ENCODE measurements at places on chromosomes 6 and 20.

GRCh38 chr6:36319436-36319762 lies 17.3 kb downstream of the BNIP5 start:
- DNase-seq: no peak

DNA sequence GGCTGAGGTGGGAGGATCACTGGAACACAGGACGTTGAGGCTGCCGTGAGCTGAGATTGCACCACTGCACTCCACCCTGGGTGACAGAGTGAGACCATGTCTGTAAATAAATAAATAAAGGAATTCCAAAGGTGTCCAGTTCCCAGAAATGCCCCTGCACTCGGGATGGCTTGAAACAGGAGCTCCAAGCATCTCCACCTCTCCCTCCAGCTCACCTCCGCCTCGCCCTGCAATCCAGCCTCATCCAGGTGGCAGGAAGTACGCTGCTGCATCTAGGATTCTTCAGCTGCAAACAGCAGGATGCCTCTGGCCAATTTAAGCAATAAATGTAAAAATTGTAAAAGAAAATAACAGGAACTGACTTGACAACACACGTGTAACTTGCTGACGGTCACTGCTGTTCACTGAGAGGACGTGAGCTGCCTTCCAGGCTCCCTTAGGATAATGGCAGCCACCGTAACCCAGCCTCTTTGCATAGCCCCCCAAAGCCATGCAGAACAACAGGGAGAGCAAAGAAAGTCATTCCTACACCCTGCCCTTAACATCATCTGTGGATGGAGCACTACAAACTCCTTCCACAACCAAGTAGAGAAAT lies 11.4 kb upstream of the GRM4 start:
- no peak for DNase-seq

DNA sequence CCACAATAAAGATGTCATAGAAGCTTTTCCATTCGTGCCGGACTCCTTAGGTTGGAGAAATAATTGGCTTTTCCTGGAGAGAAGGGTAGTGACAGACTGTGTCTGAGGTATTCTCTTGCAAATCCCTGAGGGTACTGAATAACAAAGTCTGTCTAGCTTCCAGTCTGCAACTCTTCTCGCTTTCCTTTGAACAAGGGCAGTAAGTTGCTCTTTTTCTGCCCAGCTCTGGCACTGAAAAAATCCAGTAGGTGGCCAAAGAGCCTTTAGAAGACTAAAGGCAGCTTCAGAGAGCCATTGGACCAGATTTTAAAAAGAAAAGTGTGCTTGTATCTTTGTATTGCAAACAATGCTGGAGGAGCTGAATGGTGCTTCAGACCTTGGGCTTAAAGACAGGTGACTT lies 20.7 kb upstream of the RREB1 start:
- no peak for DNase-seq

DNA sequence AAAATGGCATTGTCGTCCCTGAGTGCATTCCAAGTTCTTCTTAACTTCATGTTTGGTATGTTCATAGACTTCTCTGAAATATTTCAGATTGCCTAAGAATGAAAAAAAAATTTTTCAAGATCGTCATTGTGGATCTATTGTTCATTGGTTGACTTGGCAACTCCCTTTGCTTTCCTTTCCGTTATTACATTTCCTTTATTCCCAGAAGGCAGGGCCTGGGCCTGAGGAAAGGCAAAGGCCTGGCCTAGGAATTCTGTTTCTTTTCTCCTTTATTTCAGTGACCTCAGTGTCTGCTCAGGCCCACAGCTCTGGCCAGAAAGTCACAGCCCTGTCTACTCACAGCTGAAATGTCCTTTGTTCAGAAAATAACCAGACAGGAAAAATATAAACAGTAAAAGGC lies 401.6 kb upstream of the PLCB4 start:
- DNase-seq: no peak
